ENCODE measurements at places on chromosomes 2 and 18.

DNA sequence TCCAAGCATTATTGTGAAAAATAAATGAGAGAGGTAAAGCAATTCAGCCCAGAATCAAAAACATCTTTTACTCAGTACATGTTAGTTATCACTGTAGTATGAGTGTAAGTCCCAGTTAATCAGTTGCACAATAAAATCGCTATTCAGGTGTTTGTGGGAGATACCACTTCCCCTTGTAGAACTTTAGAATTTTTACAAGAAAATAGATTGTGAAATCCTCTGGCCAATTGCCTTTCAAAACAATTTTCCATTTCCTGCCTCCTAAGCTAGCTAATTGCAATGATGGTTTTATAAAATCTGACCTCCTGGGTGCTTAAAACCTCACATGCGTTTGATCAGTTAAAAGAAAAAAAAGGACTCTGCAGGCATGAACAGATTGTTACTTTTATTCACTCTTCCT is 332.5 kb downstream of the PID1 start:
- DNase-seq, result no peak

- DNase-seq, result no peak
Measured at GRCh38 chr2:149055751-149056150, 17.3 kb downstream of the LYPD6B start.

- no peak for DNase-seq
Measured at GRCh38 chr2:121598087-121598486, 51.2 kb downstream of the CLASP1 start.

DNA sequence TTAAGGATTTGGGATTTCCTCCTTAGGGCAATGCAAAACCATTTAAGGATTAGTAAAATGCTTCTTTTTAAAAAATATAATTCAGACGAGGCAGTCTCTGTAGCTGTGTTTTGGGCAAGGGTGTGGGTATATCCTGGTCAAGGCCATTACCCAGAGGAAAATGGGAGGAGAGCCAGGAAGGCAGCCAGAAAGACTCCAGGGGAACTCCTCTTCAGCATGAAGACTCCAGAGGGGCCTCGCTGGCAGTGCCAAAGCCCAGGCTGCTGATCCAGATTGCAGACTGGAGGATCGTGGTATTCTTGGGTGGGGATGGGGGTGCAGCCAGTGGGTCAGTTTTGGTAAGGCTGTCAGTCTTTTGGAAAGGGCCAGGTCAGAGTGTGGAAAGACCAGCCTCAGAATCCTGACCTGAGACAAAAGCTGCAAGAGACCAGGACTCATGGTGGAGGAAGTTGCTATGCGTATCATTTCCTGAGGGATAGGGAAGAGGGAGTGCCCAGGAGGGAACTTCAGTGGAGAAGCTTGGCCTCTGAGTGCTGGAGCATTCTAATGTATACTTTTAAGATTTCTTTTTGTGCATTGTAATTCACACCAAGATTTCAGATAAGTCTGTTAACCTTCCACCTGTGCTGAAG is 20.9 kb upstream of the RAB11FIP5 start:
- DNase-seq, result no peak

GRCh38 chr18:47756364-47757016 is 174.0 kb downstream of the SMAD2 start:
- DNase-seq, result peak; percentile 82

DNA sequence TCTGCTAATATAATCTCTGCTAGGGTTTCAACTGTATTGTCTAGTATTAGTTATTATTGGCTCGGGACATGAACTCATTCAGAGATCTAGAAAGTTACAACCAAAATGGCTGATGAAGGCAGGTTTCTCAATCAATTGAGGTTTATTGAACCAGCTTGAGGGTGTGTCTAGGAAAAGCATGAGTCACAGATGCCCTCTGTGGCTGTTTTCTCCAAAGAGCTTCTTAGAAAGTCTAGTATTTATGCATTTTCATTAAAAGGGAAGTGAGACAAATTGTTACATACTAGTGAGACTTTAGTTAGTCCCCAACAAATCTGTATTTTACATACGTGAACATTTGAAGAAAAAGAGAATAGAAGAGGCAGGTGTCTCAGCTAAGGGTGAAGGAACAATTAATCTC is 23.0 kb upstream of the RTTN start:
- DNase-seq, result no peak

DNA sequence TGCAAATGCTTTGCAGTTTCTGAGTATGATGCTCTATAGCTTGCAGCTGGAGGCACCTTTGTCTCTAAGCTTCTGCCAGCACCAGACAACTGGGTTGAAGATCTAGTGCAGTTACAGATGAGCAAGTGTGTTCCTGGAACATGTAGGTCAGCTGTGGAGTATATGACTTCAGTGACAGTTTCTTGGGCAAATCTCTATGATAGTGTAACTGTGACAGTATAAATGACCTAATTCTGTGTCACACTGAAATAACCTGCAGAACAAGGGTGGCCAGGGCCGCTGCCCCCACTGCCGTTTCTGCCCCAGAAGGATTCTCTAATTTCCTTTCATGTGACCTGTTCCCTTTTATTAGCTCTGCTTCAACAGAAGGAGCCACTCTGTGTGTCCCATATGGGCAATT is 145.3 kb upstream of the DAPL1 start:
- DNase-seq, result no peak

- DNase-seq, result no peak
Measured at GRCh38 chr2:145185696-145186095, 665.8 kb upstream of the ZEB2 start.

GRCh38 chr2:111703759-111704158 is 180.2 kb downstream of the ANAPC1 start:
- no peak for DNase-seq

- DNase-seq, result no peak
Measured at GRCh38 chr2:232438091-232438490, 17.9 kb upstream of the ALPI start.

DNA sequence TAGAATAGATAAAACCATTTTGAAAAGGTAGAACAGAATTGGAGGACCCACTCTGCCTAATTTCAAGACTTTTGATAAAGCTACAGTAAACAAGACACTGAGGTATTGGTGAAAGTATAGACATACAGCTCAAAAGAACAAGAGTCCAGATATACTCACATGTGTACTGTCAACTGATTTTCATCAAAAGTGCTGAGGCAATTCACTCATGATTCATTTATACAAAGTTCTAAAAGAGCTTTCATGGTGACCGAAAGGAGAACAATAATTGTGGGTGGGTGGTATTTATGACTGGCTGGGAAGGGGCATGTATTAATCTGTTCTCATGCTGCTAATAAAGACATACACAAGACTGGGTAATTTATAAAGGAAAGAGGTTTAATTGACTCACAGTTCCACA is 7.3 kb downstream of the MAP4K3 start:
- no peak for DNase-seq

DNA sequence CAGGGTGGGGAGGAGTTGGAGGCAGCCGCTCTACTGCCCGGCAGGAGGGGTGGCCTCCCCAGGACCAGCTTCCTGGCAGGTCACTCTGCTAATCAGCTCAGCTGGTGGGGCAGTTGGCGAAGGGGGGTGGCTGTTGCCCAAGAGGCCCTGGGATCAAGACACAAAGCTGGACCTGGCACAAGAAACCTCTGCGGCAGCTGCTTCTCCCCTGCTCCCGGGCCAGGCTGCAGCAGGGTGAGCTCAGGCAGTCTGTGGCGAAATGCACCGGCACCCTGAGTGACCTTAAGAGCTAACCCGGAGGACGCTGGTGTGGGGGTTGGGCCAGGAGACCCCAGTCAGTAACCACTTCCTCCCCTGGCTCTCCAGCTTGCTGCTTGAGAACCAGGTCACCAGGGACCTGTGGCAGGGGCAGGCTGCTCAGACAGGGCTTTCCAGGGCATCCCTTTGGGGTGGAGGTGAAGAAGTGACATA is 31.1 kb downstream of the TOGARAM2 start:
- no peak for DNase-seq

DNA sequence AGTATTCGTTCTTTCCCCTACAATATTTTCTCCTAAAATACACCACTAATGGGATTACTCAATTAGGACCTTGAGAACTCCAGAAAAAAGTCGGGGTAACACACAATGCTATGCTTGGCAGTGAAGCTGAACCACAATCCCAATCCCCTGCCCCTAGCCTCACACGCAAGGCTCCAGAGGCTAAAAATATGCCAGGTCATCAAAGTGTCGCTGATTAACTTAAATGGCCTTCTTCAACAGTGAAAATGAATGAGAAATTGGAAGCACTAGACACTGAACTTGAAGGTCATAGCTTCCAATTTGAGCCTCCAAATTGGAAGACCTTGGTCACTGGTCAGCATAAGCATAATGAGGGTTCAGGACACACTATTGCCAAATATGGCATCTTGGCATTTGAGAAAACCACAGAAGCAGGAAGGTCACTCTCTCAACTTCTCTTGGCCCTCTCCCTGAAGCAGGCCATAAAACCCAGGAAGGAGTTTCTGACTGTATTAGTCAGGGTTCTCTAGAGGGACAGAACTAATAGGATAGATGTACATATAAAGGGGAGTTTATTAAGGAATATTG is 86.0 kb upstream of the SATB2 start:
- DNase-seq, result no peak
